Mucosa of gallbladder (tissue), 1 donor: ENCODE measurements at places on chromosomes 2 and 18. TPM values are rescaled to one million over a fixed set of nuclear protein-coding genes. Genes with fewer than 3 reads are reported as not detected.
A peak's percentile ranks its signal among the peaks of the same experiment; 100 is the strongest.

SCYGR4 gene
- not detected for total RNA-seq

TCF23 gene
- total RNA-seq, result 0.12 TPM

SLC9A2 gene
- total RNA-seq, result 19.9 TPM

SALL3 gene
- total RNA-seq, result 0.17 TPM

KIF5C gene
- 3.5 TPM for total RNA-seq

NT5C1B gene
- total RNA-seq, result not detected

UGT1A5 gene
- 2.0 TPM for total RNA-seq

GNAL gene
- 3.9 TPM for total RNA-seq

CABYR gene
- 3.0 TPM for total RNA-seq

POTEF gene
- not detected for total RNA-seq

CNDP1 gene
- total RNA-seq, result 4.0 TPM

GLI2 gene
- 9.2 TPM for total RNA-seq

DNA sequence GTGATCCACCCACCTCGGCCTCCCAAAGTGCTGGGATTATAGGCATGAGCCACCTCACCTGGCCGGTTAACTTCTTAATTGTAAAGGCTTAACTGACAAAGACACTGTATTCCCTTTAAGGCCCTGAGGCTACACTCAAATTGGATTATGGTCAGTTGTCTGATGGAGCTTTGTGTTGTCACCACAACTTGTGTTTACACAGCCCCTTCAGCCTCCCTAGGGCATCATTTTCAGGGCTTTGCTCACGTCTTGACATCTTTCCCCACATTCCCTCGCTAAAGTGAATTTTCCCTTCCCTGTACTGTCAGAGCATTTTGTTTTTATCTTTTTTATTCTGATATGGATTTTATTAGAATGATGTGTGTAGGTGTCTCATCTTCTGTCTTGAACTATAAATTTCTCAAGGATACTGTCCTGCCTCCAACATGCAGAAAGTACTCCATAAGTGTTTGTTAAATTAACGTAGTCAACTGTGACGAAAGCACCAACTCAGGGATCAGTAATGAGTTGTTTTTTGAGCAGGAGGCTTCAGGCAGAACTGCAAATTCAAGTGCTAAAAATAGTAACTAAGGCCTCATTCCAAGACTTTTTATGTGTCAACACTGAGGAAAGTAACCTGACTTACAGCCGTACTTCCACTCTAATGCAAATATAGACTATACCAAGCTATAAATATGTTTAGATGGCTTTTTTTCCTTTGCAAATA lies 77.1 kb upstream of the NARS1 start:
- no peak for DNase-seq

GRCh38 chr2:205913668-205914067 lies 172.3 kb downstream of the INO80D start:
- DNase-seq, result no peak

DNA sequence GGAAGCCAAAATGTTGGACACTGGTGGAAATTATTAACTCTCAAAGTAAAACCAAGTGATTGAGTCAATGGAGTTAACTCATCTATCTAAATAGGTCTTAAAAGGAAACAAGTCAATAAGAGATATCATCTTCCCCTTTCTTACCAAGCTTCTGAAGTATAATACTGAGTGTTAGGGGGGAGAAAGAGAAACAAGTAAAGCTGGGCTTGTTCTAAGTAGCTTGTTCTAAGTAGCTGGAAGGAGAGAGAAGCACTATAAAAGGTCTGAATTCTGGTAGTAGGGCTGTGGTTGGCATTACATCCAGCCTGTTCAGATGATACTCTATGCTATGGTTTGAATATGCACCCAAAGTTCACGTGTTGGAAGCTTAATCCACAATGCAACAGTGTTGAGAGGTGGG lies 26.8 kb downstream of the YES1 start:
- DNase-seq, result no peak

- DNase-seq, result no peak
Observed at GRCh38 chr2:33167622-33168245, 221.0 kb downstream of the LTBP1 start.

DNA sequence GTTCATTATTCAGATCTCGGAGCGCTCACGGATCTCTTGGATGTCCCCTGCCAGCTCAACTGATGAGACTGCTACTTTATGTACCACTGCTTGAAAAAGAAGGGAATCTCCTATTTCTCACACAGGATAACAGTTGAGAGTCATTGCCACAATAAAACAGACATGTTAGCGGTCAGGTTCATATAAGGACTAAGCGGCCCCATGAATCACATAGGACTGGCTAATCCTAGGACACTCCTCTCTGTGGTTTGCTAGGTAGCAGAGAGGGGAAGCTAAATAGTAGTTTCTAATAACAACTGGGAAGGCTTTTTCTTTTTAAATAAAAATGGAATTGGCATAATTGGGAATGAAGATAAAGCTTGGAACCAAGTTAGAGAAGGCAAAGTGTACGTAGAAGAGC lies 15.9 kb upstream of the TGFA start:
- DNase-seq, result no peak

DNA sequence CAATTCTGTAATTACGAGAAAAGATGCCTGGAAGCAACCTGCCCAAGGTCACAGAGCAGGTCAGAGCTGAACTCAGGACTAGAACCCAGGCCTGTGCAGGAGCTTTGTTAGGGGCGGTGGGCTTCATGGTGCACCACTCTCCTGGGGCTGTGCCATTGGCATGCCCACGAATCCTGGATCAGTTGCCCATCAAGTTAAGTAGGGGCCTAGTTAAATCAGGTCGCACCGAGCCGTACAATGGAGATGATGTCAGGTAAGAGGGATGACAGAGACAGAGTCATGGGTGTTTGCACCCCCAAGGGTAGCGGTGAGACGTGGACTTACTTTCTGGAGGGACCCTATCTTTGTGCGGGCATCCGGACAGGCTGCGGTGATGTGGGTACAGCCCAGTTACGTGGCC lies 172.6 kb upstream of the PXDN start:
- no peak for DNase-seq

- DNase-seq, result peak; percentile 14
Observed at GRCh38 chr2:65491381-65491905, 59.0 kb upstream of the SPRED2 start.

- no peak for DNase-seq
Observed at GRCh38 chr2:220182790-220183189, 555.4 kb downstream of the SLC4A3 start.

DNA sequence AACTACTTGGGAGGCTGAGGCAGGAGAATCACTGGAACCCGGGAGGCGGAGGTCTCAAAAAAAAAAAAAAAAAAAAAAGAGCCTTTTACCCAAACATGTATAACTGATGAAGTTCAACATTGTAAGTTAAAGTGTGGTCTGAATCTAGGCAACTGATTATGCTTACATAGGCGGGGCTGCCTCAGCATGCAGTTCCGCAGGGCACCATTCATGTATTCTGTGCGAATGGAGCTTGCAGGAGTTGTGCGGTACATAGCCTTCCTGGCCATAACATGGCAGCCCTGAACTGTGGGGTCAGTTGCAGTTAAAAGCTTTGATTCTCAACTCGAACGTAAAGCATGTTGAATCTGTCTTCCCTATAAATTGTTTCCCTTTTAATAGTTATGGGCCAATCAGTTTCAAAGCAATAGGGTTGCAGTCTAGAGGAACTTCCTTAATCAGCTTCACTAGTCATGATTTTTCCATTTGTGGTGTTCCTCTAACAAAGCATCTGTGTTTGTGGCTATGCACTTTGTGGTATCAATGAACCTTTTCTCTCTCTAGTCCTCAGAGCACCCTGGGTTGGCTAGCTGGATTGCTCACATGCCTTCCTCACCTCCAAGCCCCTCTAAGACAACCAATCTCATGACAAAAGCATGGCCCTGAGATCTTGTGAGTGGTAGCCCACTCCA lies 30.6 kb upstream of the CEP68 start:
- no peak for DNase-seq

DNA sequence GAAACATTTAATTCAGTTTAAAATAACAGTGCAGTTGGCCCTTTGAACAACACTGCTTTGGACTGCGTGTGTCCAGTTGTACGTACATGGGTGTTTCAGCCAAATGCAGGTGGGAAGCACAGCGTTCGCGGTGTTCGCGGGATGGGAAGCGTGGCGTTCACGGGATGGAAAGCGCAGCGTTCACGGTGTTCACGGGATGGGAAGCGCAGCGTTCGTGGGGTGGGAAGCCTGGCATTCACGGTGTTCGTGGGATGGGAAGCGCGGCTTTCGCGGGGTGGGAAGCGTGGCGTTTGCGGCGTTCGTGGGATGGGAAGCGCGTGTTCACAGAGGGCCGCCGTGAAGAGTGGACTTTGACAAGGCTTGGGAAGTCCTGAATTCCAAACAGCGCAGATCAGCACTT lies 47.6 kb downstream of the CTDP1 start:
- no peak for DNase-seq

DNA sequence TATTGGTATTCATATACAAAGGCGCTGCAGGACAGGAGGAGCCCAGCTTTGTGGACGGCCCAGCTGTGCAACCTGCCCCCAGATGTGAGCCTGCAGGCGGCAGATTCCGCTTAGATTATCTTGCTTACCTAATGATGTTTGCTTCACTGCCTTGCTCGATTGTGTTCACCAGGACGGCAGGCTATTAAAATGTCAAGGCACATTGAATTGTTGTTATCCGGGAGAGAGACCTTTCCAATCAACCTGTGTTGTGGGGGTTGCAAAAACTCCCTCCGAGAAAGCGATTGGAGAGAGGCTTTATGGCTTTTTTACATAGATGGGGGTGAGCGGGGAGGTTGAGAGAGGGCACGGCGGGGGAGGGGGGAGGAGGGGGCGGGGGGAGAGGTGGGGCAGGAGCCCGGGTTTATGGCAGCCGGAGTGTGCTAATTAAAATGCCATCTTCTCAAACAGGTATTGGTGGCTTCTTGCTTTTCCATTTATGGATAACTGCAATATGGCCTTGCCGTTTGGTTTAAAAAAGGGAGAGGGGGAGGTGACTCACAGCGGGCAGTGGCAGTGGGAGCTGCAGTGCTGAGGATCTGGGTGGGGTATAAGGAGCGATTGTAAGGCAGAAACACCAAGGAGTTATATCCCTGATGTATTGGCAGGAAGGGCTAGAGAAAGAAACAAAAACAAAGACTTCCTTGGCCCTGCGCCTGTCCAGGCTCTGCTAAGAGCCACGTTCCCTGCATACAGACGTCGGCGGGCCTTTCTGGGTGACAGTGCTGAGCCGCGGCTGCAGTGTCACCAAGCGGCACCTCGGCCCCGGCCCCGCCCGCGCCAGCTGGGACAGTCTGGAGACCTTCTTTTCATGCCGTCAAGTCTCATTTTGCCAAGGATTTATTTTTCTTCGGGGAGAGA lies 97.2 kb downstream of the INSIG2 start:
- DNase-seq, result peak; percentile 46

GRCh38 chr2:132632000-132632649 lies 37.9 kb downstream of the LYPD1 start:
- peak; percentile 41 for DNase-seq

GRCh38 chr18:46156843-46157242 lies 52.7 kb downstream of the HAUS1 start:
- DNase-seq, result no peak

- DNase-seq, result no peak
Observed at GRCh38 chr2:69789175-69789721, 40.2 kb upstream of the GMCL1 start.

- no peak for DNase-seq
Observed at GRCh38 chr2:11133238-11133935, 21.9 kb upstream of the SLC66A3 start.

DNA sequence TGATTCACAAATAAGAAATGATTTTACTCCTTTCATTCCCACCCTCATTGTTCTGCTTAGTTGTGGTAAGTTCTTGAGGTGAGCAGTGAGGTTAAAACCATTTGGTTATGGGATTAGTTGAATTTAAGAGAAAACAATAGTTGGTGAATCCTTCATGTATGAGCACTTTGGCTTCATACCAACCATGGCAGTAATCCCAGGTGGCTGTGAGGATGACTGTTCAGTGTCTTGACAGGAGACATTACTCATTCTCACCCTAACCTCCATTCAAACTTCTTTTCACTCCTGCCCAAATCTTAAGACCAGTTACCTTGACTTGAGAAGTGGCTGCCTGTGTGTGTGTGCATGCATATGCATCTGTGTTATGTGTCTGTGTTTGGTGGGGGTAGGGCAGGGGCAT lies 143.1 kb downstream of the SETBP1 start:
- no peak for DNase-seq

GRCh38 chr2:27810455-27810854 lies 38.9 kb downstream of the MRPL33 start:
- no peak for DNase-seq

GRCh38 chr2:11174222-11174621 lies 19.0 kb downstream of the SLC66A3 start:
- no peak for DNase-seq

DNA sequence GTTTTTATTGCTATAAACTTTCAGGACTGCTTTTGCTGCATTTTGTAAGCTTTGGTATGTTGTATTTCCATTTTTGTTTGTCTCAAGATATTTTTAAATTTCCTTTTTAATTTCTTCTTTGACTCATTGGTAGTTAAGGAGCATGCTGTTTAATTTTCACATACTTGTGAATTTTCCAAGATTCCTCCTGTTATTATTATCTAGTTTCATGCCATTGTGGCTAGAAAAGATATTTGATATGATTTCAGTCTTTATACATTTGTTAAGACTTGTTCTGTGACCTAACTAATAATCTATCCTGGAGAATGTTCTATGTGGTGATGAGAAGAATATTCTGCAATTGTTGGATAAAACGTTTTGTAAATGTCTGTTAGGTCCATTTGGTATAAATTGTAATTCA lies 62.1 kb downstream of the NUP35 start:
- DNase-seq, result no peak

- no peak for DNase-seq
Observed at GRCh38 chr2:69452687-69453086, 15.5 kb upstream of the NFU1 start.

- DNase-seq, result no peak
Observed at GRCh38 chr2:12732651-12733050, 15.9 kb downstream of the TRIB2 start.

DNA sequence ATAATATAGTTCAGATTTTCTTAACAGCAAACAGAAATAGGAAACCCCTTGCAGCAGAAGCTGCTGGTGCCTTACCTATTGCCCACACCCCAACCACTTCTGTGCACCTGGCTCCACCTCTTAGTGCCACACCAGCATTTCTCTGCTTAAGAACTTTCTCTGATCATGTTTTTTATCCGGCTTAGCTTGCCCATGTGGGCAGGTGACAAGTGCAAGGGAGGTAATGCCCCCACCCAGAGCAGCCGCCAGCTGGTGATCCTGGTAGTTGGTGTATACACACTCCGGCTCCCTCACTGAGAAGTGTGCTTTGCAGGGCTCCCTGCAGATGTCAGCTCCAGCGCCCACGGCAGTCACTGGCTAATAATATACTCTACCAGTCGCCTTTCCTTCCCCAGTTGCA lies 126.3 kb downstream of the ALPK2 start:
- DNase-seq, result no peak

DNA sequence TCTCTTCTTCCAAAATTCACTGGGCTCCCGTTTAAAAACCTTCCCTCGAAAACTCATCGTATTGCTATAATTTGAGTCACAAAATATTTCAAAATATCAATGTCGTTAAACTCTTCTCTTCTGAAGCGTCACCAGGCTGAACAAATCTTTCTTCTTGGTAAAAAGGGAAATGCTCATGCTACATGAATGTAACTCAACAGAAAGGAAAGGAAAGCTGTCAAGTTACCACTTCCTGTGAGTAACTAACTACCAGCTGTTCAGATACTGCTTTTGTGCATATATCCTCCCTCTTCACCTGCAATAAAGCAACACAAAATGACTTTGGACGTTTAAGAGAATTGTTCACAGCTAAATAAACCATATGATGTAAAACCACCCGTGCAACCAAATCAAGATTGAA lies 95.4 kb downstream of the DOCK10 start:
- DNase-seq, result no peak
